Mucosa of descending colon (tissue), 3 donors: ENCODE measurements at places on chromosomes 4 and X.

DNA sequence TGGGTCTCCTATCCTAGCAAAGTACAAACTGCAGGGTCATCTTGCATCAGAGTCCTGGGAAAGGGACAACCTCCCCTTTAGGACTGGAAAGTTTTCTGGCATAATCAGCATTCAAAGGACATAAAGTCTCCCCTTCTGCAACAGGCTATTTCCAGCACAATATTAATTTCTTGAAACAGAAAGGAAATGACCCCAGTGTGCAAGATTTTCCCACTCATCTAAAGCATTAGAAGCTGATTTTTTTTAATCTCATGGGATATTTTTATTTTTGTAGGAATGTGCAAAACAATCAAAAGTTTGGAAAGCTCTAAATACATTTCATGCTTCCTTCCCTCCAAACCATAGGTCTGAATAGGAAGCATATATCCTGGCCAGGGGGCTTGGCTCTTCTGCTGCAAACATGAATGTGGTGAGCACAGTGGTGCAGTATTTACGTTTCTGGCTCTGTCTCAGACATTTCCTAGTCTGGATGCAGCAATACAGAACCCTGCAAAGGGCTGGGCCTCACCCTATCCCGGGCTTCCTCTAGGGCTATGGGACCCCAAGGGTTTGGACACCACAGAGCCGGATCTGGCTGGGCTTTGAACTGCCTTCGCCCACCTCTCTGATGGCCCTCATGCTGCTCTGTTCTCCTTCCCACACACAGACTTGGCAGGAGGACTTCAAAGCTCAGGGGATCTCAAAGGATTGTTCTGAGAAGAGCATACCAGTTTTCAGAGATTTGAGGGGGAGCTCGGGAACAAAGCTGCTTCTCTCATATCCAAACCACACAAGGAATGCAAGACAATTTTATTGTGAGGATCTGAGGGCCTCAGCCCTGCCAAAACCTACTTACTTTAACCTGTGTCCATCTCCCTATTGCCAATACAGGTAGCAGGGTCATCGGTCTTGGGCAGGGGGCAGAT lies 64.9 kb downstream of the POLR2B start:
- no peak for DNase-seq

GRCh38 chr4:110139111-110139510 lies 59.3 kb downstream of the ELOVL6 start:
- no peak for DNase-seq

- no peak for DNase-seq
Measured at GRCh38 chr4:68997040-68997439, 45.4 kb upstream of the UGT2A3 start.

GRCh38 chrX:5100004-5100403 lies 1128.7 kb downstream of the NLGN4X start:
- DNase-seq, result no peak

DNA sequence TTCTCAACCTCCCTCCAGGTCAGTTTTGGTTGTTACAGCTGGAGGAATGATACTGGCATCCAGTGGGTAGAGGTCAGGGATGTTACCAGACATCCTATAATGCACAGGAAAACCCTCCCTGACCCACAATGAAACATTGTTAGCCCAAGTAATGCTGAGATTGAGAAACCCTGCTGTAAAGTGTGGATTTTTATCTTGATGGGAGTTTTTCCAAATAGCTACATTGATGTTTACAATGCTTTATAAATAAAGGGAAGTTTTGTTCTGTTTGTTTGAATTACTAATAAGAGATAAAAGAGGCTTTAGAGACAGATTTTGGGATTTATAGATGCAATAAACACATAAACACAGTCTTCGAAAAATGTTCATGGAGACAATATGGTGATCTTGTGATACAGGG lies 194.0 kb upstream of the NUDT6 start:
- no peak for DNase-seq

- no peak for DNase-seq
Measured at GRCh38 chrX:150032742-150033141, 94.5 kb upstream of the EOLA2 start.

DNA sequence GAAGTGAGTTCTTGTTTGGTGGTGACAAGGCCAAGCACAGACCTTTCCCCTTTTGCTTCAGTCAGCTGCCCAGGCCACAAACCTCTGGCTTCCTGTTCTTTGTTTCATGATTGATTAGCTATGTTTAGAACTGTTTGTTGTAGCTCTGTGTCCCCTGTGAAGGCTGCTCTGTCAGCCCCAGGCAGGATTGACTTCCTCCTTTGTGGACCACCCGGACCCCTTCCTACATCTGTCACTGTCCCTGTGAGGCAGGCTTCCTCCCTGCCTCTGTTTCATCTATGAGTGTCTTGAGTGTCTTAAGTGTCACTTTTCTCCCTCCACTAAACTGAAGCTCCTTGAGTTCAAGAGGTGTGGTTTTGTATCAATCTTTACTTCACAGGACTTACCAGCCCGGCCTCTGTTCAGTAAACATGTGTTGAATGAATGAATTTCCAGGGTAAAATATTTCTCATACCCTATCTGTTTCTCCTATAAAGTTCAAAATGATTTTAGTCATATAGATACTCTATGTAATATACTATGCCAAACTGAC lies 83.5 kb downstream of the ZNF674 start:
- no peak for DNase-seq

- DNase-seq, result no peak
Measured at GRCh38 chr4:83152746-83153145, 38.2 kb upstream of the PLAC8 start.

- DNase-seq, result no peak
Measured at GRCh38 chr4:102683881-102684609, 76.7 kb downstream of the MANBA start.

- DNase-seq, result no peak
Measured at GRCh38 chr4:171390626-171391025, 422.6 kb upstream of the GALNTL6 start.

- no peak for DNase-seq
Measured at GRCh38 chr4:118173956-118174725, 139.9 kb downstream of the NDST3 start.

DNA sequence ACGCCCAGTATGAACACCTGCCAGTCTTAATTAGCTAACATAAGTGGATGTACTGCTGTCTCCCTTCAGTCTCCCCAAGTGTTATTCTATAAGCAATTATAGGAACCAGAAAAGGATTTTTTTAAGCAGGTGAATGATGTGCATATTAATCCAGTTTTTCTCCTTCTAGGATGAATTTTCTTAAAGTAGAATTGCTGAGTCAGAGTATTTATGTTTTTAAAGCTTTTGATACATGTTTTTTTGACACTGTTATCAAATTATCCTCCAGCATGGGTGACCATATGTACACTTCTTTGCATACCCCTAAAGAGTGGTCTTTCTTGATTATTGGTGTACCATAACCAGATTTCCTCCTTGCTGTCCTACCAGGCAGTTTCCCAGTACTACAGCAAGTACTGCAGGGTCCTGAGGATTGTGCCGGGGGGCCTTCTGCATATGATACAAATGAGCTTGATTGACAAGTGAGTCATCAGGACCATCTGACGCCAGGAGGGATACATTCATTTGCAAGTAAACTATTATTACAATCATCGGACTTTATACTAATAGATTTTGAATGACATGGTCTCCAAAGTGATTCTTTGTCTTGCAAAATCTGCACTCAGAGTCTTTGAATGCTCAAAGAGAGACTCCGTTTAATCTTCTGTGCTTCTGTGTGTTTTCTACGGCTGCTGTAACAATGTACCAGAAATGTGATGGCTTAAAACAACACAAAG lies 10.7 kb upstream of the PCYT1B start:
- DNase-seq, result no peak

GRCh38 chrX:680062-680461 lies 49.5 kb downstream of the SHOX start:
- no peak for DNase-seq

GRCh38 chr4:53778155-53778554 lies 186.9 kb upstream of the LNX1 start:
- DNase-seq, result no peak

- DNase-seq, result no peak
Measured at GRCh38 chr4:48970471-48970921, 15.6 kb upstream of the CWH43 start.

- no peak for DNase-seq
Measured at GRCh38 chr4:76626686-76627465, 191.8 kb downstream of the SHROOM3 start.

- no peak for DNase-seq
Measured at GRCh38 chrX:122579526-122579925, 604.6 kb upstream of the GRIA3 start.

DNA sequence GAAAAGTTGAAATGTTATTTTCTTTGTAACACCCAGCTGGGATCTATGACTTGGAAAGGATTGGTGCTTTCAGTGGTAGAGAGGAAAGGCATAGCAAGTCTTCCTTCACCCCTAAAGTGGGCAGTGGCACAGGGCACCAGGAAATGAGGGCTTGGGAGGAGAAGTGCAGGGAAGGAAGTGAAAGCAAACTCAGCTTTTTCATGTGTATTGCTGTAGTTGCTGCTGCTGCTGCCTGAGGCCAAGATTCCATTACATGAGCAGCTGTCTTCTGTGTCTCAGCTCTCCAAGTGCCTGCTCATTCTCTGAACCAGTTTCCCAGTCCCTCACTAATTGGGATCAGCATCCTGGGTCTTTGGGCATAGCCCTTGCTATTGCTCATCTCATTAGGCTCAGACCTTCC lies 2.6 kb downstream of the HCCS start:
- DNase-seq, result no peak

- DNase-seq, result no peak
Measured at GRCh38 chr4:126647756-126648397, 984.9 kb upstream of the INTU start.

DNA sequence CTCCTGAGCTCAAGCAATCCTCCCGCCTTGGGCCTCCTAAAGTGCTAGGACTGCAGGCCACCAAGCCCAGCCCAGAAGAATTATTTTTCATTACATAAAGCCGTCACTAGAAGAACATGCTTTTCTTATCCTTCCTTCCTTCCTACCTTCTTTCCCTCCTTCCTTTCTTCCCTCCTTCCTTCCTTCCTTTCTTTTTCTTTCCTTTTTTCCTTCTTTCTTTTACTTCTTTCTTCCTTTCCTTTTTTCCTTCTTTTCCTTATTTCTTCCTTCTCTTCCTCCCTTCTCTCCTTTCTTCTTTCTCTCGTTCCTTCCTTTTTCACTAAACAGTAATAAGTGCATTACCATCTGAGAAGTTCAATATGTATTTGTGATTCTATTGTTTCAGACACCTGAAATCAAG lies 121.4 kb downstream of the ATP10D start:
- no peak for DNase-seq

GRCh38 chrX:103170216-103170615 lies 44.7 kb upstream of the BEX4 start:
- DNase-seq, result no peak

- DNase-seq, result no peak
Measured at GRCh38 chr4:178894126-178894525, 1451.9 kb upstream of the AGA start.

GRCh38 chrX:19372547-19373331 lies 29.0 kb downstream of the PDHA1 start:
- DNase-seq, result peak; percentile 28

GRCh38 chr4:24764345-24764744 lies 31.0 kb upstream of the SOD3 start:
- DNase-seq, result no peak

DNA sequence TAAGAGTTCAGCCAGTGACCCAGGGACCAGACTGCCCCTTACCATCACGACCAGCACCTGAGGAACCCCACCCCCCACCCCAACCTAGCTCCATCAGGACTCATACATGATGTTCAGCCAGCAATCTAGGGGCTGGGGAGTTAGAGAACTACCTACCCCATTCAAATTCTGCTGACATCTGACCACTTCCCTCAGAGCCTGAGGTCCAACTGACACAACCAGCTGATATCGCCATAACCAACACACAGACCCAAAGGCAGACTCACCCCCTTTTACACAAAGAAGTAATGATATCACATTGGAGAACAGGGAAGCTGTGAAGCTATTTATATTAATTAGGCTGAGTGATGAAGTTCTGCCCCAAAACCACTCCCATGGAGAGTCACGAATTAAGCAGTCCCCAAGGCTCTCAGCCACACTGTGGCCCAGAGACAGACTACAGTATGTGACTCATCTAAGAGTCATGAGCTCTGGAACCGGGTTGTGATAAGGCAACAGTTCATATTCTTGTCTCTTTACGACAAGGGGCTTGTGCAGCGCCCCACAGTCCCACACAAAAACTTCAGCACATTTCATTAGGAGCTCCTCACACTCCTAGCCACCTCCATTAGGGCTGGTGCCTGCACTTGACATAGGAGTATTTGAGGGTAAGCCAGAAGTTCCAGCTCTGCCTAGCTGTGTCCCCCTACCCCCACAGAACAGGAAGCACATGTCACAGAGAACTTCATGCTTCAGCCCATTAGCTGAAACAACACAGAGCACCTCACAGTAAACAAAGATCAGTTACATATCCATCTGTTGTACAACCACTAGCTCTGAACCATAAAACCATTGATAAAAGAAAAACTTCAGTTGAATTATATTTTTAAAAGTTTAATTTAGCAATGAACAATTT lies 184.7 kb upstream of the ZCCHC13 start:
- DNase-seq, result no peak

DNA sequence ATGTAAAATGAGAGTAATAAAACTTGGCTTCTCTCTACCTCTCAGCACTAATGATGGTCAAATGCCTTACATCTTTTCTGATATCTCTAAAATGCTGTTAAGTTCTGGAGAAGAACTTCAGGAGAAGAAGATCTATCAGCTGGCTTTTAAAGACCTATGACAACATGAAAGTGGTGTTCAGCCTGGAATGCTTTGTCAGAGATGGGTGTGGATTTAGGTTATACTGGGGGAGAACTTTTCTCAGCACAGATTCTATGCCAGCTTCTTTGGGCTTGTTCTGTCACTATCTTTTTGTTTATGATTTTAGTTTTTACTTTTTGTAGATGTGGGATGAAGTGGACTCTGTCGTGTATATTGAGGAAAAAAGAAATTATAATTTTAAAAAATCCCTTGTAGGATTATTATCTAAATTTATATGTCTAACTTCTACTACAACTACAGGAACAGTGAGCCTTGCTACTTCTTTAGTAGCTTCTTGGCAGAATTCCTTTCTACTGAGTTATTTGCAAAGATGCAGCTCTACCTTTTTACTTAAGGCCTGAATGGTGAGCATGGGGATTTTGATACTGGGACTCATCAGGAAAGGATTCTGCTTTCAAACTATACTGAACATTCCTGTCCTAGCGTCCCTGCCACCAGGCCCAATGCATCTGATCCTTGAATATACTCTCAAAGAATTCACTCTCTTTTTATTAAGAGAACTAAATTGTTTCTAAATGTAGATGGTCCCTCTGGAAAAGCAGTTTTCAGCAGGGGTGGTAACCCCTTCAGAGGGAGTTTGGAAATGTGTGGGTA lies 19.6 kb downstream of the CYP2U1 start:
- no peak for DNase-seq
